Activated T-helper 1 cell treated with anti-CD3 and anti-CD28 coated beads, Interleukin-2, amount 50 U/mL, for 16 hours (primary cell): ENCODE measurements at places on chromosomes 2 and 18.

- no peak for DNase-seq
Observed at GRCh38 chr2:239567786-239568185, 167.0 kb upstream of the HDAC4 start.

GRCh38 chr2:32463110-32463509 lies 106.3 kb downstream of the BIRC6 start:
- no peak for DNase-seq

DNA sequence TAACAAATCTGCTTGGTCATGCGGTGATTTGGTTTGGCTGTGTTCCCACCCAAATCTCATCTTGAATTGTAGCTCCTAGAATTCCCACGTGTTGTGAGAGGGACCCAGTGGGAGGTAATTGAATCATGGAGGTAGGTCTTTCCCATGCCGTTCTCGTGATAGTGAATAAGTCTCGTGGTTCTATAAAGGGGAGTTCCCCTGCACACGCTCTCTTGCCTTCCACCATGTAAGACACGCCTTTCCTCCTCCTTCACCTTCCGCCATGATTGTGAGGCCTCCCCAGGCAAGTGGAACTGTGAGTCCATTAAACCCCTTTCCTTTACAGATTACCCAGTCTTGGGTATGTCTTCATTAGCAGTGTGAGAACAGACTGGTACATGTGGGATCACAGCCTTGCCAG lies 36.7 kb downstream of the TRABD2A start:
- no peak for DNase-seq

DNA sequence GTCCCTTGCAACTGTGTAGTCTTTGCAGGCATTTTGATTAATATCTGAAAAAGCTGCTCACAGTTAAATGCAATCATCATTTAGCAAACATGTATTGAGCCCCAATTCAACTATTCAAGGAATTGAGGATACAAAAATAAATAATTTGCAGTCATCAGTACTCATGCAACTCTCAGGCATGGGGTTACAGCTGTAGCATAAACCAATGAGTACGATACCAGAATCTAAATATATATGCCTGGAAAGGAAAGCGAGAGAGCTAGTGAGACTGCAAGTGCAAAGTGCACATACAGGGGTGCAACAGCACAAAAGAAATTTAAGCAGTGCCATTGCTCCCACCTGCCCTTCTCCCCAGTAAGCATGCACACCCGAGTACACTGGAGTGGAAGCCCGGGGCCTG lies 216.4 kb downstream of the AFF3 start:
- no peak for DNase-seq

- DNase-seq, result no peak
Observed at GRCh38 chr2:188473306-188473705, 181.6 kb downstream of the GULP1 start.

DNA sequence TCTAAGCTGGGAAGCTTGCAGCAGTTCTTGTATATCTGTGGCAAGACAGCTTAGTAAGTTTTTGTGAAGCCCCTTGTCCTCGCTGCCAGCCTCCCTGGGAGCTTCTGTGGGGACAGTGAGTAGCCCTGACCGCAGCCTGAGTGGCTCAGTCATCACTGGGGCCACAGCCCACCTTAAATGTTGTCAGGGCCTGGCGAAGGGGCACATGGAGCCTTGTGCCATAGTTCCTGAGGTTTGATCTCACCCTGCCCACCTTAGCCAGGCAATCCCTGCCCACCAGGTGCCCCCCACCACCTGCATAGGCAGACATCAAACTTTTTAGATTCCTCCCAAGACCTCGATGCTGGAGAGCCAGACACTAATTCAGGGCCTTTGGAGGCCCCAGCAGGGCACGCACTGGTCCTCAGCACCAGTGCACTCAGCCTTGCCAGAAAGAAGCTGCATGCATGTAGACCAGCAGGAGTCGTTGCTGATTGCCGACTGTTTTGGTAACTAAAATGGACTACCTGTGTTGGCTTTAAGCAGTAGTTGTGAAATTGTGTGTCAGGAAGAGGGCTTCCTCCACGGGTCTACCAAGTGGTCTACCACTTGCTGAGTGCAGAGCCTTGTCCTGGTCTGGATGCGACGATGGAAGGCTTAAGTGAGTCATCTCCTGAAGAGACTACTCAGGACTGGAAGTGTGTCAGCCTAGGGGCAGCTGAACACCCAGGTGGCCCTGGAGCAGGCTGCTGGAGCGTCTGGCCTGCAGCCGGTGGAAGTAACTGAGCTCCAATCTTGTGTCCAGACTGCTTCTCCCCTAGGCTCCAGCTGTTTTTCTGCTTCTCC lies 233.1 kb downstream of the SEPTIN10 start:
- no peak for DNase-seq

- DNase-seq, result no peak
Observed at GRCh38 chr2:130391872-130392670, 36.2 kb downstream of the PTPN18 start.

DNA sequence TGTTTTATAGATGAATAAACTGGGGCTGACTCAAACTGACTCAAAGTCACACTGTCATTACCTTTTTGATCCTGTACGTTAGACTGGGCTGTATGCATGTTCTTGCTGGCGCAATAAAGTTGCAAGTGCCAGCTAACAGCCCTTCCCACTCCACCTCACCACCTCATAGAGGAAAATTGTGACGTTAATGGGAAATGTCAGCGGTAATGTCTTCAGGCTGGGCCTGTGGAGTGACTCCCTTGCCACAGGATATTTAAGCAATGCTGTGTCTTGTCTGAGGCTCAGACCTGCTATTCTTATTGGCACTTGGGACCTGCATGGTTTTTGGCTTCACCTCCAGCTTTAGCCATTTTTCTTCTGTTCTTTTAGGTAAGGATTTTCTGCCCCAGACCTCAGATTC lies 25.2 kb upstream of the CASP10 start:
- DNase-seq, result no peak

- DNase-seq, result no peak
Observed at GRCh38 chr2:20188851-20189250, 36.1 kb downstream of the SDC1 start.

DNA sequence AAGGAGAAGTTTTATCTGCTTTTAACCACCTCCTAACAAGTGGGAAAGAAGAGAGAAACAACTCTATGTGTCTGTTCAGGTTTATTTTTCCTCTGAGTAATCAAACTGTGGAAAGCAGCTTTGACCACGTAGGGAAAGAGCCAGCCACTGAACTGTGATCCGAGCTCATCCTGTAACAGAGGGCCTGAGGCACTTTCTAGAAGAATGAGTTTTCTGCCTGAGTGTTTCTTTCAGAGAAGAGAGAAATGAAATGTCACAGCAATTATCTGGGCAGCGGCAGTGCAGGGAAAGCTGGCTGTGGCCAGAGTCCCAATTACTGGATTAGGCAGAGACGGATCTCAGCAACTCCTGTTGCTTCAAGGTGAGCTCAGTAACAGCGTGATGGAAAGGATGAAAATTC lies 151.9 kb downstream of the CD226 start:
- no peak for DNase-seq

- DNase-seq, result no peak
Observed at GRCh38 chr2:43269706-43270105, 43.3 kb upstream of the ZFP36L2 start.

GRCh38 chr18:29928081-29928480 lies 1114.5 kb downstream of the DSC3 start:
- no peak for DNase-seq

GRCh38 chr2:675982-676646 lies 1.1 kb downstream of the TMEM18 start:
- DNase-seq, result no peak

DNA sequence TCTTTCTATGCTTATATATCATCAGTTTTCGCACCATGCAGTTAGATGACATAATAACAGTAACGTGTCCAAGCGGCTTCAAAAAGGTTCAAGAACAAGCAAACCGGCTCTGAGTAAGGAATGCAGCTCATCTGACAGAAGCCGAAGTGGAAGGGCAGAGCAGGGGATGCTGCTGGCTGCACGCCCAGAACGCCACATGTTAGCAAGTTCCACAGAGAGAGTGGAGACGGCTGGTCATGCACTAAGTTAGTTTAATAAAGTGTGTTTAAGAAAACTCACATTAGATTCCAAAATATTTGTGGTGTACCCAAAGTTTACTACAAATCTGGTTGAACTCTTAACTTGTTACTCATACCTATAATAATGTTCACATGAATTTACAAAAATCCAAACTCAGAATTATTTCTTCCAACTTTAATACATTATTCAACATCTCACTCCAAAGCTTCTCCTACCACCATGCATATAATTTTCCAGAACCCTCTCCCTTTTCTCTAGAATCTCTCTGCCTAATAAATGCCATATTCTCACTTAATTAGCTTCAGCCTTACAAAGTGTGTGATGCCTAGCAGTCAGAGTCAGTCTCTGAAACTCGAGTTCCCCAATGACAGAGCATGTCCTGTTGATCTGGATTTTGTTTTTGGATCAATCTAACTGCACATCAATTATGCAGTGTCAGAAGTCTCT lies 170.0 kb downstream of the DNAH7 start:
- no peak for DNase-seq

- no peak for DNase-seq
Observed at GRCh38 chr18:13366131-13366530, 147.6 kb downstream of the LDLRAD4 start.

GRCh38 chr2:240631548-240632305 lies 6.4 kb downstream of the GPR35 start:
- no peak for DNase-seq

- DNase-seq, result no peak
Observed at GRCh38 chr2:237932731-237933131, 34.1 kb upstream of the UBE2F start.

DNA sequence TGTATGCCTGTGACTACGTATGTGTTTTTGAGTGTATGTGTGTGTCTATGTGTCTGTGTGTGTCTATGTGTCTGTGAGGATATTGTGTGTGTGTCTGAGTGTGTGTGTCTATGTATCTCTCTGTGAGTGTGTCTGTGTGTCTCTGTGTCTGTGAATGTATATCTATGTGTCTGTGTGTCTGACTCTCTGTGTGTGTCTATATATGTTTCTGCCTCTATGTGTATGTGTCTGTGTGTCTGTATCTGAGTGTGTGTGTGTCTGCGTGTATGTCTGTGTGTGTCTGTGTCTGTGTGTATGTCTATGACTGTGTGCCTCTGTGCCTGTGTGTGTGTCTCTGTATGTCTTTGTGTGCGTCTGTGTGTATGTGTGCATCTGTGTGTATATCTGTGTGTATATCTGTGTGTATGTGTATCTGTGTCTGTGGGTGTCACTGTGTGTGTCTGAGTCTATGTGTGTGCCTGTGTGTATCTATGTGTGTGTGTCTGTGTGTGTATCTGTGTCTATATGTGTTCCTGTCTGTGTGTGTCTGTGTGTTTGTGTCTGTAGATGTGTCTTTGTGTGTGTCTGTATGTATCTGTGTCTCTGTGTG lies 172.7 kb downstream of the MYCN start:
- DNase-seq, result no peak
